H1 (cell line): ENCODE measurements at places on chromosomes 4 and X. TPM values are rescaled to one million over a fixed set of nuclear protein-coding genes. Genes with fewer than 3 reads are reported as not detected.
A peak's percentile ranks its signal among the peaks of the same experiment; 100 is the strongest.

DNA sequence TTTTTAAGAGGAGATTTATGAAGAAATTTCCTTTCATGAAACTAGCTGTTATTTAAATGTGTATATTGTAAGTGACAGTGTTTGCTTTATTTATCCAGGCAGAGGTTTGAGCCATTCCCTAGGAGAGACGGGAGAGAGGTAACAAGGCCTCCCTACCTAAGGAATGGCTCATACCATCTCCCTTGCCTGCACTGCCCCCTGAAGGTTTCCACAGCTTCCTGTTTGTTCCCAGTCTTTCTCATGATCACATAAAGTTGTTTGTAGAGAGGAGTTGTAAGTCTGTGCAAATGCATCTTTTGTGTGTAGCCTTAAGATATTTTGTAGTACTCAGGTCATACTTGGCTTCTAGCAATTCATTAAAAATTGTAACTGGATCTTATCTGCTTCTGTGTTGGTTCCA, 1504.5 kb upstream of the PCDH10 start:
- DNase-seq = peak; percentile 51

Gene HERC5
- total RNA-seq = 20.2 and 20.7 TPM in 2 replicates

DNA sequence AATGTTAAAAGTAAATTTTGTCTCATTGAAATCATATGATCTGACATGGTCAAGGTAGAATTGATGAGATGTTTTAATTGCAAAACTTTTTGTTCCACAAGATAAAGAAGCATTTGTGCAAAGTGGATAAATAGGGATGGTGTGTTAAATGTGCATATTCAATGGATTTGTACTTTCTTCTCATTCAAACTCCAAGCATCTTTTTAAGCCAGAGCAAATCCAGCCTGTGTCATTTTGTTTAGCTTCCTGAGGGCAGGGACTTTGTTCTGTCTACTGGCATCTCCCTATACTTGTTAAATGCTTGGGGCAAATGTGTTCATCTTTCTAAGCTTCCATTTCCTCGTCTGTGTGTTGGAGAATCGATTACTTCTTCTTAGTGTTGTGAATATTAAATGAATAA, 200.3 kb downstream of the SLIT2 start:
- no peak for DNase-seq

Gene SHROOM3
- total RNA-seq = 34.0 and 35.6 TPM in 2 replicates

Gene PPP1R3F
- 6.1 and 6.8 TPM in 2 replicates for total RNA-seq

- no peak for DNase-seq
These were observed 5.2 kb downstream of the TRIM2 start for GRCh38 chr4:153209410-153209809.

DNA sequence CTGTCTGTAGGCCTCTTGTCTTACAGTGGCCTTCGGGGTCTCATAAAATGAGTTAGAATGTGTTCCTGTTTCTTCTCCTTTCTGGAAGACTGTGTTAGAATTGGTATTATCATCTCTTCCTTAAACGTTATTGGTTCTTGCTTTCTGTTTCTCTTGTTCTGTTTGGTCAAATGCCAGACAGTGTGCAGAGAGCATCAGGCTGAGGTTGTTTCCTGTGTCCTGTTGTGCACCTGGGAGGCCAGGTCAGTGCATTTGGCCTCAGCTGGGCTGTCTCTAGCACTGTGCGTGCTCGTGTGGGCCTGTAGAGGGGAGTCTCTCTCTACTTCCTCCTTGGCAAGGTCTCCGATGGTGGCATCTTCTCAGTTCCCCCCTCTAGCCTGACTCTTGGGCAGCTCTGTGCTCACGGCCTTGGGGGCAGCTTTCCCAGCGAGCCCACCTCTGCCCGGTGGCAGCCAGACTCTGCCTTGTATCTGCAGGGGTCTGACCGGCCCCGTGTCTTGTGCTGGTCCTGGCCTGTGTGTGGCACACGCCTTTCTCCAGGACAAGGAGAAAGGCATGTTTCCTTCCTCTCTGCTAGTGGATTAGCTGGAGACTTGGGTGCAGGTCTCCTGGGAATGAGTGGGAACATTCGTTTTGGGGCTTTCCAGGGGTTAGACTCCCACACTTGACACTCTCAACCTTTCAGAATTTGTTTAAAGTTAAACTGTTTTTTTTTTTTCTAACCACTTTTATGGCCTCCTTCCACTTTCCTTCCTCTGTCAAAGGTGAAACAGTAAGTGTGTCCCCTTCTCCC, 62.3 kb downstream of the FAM193A start:
- DNase-seq = no peak

DNA sequence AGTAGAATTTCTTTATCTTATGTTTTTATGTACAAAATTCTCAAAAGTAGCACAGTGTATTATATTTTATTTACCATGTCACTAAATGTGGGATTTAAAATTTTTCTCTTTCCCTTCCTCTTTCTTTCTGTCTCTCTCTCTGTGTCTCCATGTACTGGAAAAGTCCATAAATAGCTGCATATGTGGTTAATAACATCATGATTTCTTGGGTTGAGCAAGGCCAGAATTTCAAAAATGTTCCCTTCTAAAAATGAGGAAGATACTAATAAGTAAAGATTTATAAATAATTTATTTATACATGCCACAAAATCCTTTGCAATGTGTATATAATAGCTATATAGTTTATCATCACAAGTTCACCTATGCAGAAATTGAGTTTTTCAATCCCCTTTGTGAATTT, 29.1 kb upstream of the DKK2 start:
- DNase-seq = no peak

DNA sequence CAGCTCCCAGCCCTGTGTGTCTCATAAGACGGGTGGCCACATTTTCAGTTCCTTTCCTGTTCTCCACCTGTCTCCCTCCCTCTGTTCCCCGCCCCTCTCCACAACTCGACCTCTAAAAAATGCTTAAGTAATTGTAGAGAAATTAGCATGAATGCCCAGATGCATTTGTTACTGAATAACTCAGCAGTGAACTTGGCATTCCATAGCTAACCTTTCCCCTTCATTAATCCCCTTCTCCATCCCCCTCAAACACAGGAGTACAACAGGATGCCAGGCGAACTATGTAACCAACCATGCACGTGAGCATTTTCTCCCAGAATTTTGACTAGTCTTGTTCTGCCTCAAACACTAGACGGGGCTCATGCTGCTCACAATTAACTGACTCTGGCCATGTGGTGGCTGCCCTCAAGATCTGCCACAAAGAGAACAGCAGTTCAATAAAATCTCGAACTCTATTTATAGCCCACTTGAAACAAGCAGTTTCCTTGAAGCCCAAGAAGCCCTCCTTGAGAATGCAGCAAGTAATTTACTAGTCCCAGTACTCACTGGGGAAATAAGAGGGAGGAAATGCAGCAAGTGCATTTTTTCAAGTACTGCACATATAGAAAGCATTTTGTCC, 351.2 kb downstream of the ARHGAP24 start:
- peak; percentile 56 for DNase-seq

GRCh38 chrX:92209936-92210335, 430.8 kb downstream of the PCDH11X start:
- no peak for DNase-seq

Gene XPNPEP2
- total RNA-seq = 0.25 TPM in 1 of 2 replicates, not detected in the other

DNA sequence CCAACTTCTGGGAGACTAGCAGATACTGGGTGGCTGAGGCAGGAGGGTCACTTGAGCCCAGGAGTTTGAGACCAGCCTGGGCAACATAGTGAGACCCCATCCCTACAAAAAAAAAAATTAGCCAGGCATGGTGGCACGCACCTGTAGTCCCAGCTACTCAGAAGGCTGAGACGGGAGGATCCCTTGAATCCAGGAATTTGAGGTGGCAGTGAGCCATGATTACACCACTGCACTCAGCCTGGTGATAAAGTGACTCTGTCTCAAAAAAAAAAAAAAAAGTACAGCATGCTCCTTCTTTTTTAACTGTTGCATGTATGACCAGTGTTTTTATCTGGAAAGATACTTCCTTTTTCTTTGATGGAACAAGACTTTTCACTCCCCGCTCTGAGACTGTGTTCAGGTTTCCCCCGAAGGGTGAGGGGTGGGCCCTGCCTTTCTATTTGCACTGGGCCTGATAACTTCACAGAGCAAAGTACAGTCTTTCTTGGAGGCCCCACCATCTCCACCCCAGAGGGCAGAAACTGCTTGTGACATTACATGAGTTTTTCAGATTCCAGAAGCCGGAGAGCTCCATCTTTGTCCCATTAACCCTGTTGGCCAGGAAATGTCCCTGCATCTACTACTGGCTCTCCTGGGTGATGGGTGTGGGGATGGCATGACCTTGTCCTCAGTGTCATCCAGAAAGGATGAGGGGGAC, 35.2 kb downstream of the NYX start:
- no peak for DNase-seq
